ENCODE measurements at places on chromosomes 3 and 15.

GRCh38 chr3:192183109-192183508 is 544.2 kb downstream of the FGF12 start:
- no peak for DNase-seq

DNA sequence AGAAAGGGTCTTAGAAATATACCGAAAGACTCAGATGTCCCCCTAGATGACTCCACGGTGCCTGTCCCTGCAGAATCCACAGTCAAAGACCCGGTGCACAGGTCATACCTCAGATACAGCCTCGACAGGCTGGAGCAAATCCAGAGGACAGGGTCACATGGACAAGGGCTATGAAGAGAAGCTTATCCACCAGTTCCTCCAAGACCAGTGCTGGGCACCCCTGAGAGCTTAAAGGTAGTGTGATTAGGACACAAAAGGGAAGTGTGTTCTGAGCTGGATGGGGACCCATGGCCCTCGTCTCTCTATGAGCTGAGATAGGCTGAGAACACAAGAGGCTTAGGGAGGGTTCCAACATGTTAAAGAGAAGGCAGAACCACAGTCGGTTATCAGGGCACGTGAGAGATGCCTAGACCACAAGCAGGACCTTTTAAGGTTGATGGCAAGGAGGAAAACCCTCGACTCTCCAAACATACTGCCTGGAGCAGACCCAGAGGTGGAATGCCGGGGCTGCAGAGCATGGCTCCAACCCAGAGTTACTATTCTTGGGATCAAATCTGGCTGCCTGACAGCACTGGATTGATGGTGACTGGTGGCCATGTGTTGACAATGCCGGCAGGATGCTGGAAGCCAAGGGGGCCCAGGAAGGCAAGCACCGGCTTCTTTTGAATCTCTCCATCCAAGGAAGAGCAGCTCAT is 46.9 kb downstream of the ADCY5 start:
- DNase-seq = no peak

GRCh38 chr15:85897895-85898717 is 103.4 kb upstream of the KLHL25 start:
- DNase-seq = no peak

GRCh38 chr15:56234804-56235203 is 8.9 kb downstream of the RFX7 start:
- no peak for DNase-seq

DNA sequence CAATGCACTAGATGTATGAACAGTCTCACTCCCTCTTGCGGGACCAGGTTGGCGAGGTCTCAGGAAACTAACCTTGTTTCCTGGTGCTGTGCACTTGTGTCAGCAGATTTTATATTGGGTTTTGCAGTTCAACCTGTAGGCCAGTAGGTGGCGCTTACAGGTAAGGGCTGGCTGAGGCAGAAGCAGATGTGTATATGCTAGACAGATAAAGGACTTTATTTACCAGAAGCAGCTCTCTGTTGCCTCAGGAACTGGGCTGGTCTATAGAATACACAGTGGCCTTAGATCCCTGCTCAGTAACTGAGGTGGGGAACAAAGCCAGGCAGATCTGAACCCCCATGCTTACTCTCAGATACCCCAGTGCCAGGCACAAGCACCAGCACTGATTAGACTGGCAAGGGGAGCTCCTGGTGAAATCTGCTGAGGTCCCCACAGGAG is 296.8 kb downstream of the DOCK3 start:
- peak; percentile 15 for DNase-seq

- DNase-seq = no peak
These were observed 65.5 kb upstream of the UBE3A start for GRCh38 chr15:25504307-25504706.

DNA sequence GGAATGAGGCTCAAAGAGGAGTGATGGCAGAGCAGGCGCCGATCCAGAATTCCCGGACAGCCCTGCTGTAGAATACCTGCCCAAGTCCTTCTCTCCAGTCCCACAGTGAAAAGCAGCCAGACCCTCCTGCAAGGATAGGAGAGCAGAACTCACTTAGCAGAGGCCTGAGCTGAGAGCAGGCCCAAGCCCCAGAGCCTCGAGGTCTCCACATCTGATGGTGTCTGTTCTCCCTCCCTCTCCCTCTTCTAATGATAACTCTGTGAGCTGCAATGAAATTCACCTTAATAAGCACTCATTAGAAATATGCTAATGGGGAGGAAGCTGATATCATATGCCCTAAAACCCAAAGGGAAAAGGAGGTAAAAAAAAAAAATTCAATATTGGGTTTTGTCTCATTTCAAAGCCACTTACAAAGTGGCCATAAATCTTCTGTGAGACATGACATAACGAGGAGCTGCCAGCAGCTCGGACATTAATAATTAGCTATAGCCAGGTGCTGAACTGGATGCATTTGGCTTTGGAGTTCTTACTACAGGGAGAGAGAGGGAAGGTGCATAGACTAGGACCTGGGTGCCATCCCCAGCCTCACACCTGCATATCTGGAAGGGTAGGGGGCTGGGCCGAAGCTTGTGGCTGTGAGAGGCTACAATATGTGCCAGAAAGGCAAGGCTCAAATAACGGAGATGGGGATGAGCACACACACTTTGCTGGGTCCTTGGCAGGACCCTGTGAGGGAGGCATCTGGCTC is 108.4 kb downstream of the MEGF11 start:
- no peak for DNase-seq

DNA sequence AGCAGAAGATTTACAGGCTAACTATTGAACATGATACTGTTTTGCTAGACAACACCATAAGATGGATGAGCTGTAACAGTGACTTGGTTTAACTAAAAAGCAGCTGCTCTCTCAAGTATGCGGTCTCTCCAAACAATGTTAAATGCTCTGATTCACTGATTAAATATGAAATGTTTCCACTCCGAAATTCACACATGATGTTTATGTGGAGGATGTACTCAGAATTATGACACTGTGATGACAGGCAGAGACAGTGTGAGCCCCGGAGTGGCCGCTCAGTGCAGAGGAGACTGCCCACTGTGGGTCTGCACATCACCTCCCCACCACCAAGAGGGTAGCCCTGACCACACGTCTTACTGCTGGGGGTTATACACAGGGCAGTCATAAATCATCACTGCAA is 83.9 kb upstream of the MEX3B start:
- no peak for DNase-seq

GRCh38 chr3:17412950-17413530 is 329.4 kb downstream of the TBC1D5 start:
- no peak for DNase-seq

- DNase-seq = no peak
These were observed 4.7 kb upstream of the CEP97 start for GRCh38 chr3:101719604-101720185.

GRCh38 chr3:111081008-111081545 is 9.5 kb downstream of the NECTIN3 start:
- DNase-seq = no peak

- no peak for DNase-seq
These were observed 265.4 kb downstream of the CGGBP1 start for GRCh38 chr3:87793337-87793877.

- DNase-seq = no peak
These were observed 53.3 kb downstream of the B3GALNT1 start for GRCh38 chr3:161051856-161052255.

GRCh38 chr15:75647370-75648155 is at the start of gene SNX33:
Gene SNX33 (plus strand): TSS chr15:75647912. CDS start chr15:75649103, 1,191 bp downstream.
- DNase-seq = no peak

DNA sequence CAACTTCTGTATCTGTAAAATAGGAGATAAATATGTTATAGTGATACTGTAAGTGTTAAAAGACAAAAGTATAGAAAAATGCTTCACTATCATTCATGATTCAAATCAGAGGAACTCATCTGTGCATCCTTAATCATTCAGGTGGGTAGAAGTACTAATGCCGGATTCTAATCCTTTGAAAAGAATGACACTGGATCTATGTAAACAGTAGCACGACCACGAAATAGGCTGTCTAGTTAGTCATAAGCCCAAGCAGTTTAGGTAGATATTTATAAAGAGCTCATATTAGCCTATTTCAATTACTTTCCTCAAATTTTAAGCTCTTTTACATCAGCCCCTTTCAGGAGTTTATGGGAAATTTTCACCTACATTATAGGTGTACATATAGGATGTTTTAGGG is 437.9 kb downstream of the SOX2 start:
- no peak for DNase-seq

Measured in stimulated activated CD8-positive, alpha-beta memory T cell treated with anti-CD3 and anti-CD28 coated beads, Interleukin-7, amount 100 ng/mL, for 1 hour (primary cell).